ENCODE measurements at places on chromosomes 6 and 20.

DNA sequence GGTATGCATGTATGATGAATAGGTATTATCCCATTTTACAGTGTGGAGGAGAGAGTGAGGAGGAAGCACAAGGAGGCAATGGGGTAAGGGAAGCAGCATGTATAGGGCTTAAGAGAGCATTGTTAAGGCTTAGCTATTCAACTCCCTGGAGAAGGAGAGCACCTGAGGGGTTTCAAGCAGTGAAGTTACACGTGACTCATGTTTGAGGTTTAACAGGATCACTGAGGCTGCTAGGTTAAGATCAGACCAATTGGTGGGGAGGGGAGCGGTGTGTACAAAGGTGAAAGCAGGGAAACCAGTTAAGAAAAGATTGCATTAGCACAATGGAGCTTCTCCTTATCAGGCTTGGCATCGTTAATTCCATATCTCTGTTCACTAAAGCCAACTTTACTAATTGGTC, 64.4 kb upstream of the NHSL1 start:
- no peak for DNase-seq

DNA sequence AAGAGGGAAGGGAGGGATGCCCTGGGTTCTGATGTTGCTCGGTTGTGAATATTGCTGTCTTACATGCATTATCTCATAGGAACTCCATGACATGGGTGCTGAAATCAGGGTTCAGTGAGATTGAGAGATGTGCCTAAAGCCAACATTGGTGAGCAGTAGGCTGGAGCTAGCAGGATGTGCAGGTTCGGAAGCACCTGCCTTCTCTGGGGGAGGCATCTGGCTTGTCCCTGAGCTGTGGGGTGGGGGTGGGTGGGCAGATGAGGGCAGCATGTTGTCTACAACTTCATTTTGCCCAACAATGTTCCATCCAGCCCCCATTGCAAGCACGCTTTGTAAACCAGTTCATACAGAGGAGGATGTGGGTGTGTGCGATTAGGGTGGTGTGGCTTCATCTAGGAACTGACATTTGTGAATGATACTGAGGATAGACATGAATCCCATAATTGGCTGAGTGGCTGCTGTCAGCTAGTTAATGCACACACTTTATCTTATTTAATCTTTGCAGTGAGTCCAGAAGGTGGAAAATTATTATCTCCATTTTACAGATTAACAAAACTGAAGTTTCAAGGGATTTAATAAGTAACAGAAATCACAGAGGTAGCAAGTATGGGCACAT, 119.4 kb downstream of the SYNDIG1 start:
- no peak for DNase-seq

GRCh38 chr6:47237196-47237595, 72.5 kb downstream of the TNFRSF21 start:
- DNase-seq, result no peak

GRCh38 chr6:72560721-72561593, 60.9 kb upstream of the KCNQ5 start:
- no peak for DNase-seq

GRCh38 chr6:12324748-12325147, 34.6 kb downstream of the EDN1 start:
- no peak for DNase-seq

GRCh38 chr6:35651244-35651643, 37.5 kb downstream of the FKBP5 start:
- DNase-seq, result no peak

DNA sequence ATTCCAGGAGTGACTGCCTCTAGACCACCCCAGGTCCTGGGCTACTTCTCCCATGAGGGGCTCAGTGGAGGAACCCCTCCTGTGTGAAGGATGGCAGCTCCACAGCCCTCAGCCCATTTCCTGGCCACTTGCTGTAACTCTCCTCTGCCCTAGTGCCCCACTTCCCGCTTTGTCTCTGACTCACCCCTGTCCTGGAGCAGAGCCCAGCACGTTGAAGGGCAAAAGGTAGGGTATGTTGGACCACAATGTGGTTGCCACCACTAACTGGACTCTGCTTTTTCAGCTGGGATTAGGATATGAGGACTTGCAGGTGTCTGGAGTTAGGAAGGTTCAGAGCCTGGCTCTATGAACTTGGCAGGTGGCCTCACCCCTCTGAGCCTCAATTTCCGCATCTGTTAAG, 2.4 kb downstream of the MYBL2 start:
- no peak for DNase-seq

DNA sequence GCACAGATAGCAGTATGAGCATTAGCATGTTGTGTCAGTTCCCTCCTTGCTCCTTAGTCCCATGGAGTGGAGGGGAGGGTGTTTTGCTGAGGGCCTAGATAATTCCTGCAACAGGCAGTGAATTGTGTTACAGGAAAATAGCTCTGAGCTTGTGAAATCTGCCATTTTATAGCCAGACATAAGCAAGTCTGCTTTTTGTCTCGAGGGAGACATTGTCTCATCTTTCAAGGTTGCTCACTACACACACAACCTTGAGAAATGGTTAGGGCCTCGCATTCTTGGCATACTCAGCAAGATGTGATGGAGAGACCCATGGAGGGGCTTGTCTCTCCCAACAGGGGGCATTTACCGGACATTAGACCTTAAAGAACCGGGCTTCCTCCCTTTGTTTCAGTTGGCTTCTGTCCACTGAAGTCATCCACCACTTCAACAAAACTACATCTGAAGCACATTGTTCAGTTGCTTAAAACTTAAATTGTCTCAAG, 108.0 kb upstream of the FOXO3 start:
- no peak for DNase-seq

DNA sequence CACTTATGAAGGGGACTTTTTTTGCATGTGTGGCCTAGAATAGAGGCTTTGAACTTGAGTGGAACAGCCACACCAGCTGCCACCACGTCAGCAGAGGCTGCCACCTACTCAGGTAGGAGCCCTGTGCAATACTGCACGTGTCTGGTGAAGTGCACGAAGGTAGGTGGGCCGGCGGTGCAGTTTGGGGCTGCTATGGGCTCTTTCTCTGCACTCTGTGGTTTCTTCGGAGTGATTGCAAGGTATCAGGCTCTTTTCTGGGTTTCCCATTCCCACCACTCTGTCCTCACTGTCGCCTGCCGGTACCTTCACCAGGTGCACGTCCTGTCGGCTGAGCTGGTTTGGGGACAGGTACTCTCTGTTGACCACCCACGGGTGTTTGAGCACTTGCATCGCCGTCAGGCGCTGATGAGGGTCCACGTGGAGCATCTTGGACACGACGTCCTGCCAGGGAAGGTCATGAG, 30.8 kb upstream of the MPC1 start:
- no peak for DNase-seq

DNA sequence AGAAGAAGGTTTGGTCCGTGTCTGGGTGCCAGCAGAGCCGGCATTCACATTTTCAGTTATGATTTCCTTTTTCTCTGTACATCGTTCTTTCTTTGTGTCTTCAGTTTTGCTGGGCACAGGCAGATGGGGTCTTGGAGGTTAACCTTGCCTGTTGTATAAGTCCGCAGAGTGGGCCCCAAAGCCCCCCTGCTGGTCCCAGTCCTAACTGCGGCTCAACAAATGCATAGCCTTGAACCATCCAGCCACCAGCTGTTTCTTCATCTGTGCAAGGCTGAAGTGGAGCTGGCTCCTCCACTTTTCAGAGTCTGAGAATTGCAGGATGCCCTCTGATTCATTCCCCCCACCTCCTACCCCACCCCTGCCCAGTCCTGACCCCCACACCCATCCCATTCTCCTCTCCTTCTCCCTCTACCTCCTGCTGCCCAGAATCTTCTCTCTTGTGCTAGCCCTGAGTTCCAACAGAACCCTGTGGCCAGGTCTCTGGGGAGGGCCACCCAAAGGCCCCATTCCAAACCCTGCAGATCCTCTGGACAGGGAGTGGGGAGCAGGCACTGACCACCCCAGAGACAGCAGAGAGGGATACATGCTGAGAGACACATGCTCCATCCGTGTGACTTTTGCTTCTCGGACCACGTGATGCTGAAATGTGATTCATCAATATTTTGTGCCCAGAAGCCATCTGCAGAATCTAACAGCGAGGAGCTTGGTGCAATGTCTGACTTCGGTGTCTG, 386.5 kb upstream of the SULF2 start:
- no peak for DNase-seq

- no peak for DNase-seq
Measured at GRCh38 chr6:3899061-3899460, 49.9 kb downstream of the FAM50B start.

DNA sequence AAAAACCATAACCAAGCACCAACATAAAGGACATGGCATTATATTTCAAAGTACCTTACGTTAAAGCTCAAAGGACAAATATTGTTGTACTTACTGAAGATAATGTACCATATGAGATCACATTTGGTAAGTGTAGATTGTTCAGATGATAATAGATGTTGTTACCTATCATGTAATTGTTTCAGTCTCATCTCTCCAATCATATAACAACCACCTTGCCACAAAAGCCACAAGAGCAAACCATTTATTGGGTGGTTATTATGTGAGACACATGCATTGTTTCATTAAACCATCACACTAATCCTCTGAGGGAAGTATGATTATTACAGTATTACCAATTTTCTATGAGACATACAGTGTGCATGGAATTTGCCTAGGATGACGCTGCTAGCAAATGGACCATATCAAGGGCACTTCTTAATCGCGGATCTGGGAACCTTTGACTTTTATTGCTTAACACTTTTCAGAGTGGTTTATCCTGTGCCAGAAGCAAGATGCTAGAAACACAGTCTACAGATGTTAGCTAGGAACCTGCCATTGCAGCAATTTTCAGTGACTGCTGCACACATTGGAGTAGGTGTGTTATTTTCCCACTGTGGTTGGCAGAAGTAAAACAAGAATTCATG, 149.8 kb upstream of the AKIRIN2 start:
- no peak for DNase-seq

- DNase-seq, result no peak
Measured at GRCh38 chr20:13687815-13688214, 49.1 kb upstream of the TASP1 start.

GRCh38 chr20:59640267-59640666, 35.9 kb downstream of the PHACTR3 start:
- no peak for DNase-seq

DNA sequence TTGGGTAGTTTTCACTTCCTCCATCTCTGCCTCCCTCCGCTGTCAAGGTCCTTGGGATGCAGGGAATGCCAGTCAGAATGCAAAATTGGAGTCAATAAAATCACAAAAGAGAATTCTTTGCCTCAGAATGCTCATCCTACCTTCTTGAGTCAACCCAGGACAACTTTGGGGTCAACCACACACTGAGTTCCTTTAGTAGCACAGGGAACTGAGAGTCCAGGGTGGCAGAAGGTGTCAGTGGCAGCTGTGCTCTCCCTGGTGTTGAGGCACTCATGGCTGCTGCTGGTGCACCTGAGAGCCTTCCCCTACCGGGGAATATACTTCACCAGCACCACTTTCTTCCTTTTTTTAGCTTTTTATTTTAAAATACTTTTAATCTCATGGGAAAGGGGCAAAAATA, 829 bp upstream of the NOTCH4 start:
- DNase-seq, result peak; percentile 46

GRCh38 chr20:43450841-43451799, 6.6 kb upstream of the SRSF6 start:
- no peak for DNase-seq

DNA sequence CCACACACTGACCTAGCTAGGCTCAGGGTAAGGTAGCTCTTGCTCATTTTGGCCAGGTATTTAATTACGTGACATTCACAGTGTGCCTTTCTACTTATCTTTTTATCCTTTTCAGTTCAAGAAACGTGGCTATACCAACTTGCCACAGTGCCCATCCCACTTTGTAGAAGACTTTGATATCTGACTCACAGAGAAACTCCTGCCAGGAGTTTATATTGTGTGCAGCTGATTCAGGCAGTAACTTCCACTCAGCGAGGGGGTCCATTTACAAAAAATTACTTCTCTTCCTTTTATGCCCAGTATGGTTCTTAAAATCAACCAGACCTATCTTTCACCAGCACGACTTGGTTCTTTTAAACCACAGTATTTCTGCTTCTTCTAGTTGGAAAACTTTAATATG, 75.6 kb downstream of the PRL start:
- no peak for DNase-seq

- peak; percentile 64 for DNase-seq
Measured at GRCh38 chr6:39865011-39865888, 69.0 kb downstream of the MOCS1 start.

GRCh38 chr20:50043573-50044352, 61.0 kb downstream of the SNAI1 start:
- DNase-seq, result no peak

GRCh38 chr20:3173610-3174441, 477 bp upstream of the LZTS3 start:
- DNase-seq, result peak; percentile 94

- DNase-seq, result no peak
Measured at GRCh38 chr20:37839955-37840354, 63.0 kb upstream of the VSTM2L start.

- DNase-seq, result no peak
Measured at GRCh38 chr6:12490904-12491571, 200.9 kb downstream of the EDN1 start.

GRCh38 chr6:115729036-115729435, 331.7 kb downstream of the FRK start:
- no peak for DNase-seq

- DNase-seq, result no peak
Measured at GRCh38 chr6:78810698-78811097, 56.7 kb upstream of the IRAK1BP1 start.

DNA sequence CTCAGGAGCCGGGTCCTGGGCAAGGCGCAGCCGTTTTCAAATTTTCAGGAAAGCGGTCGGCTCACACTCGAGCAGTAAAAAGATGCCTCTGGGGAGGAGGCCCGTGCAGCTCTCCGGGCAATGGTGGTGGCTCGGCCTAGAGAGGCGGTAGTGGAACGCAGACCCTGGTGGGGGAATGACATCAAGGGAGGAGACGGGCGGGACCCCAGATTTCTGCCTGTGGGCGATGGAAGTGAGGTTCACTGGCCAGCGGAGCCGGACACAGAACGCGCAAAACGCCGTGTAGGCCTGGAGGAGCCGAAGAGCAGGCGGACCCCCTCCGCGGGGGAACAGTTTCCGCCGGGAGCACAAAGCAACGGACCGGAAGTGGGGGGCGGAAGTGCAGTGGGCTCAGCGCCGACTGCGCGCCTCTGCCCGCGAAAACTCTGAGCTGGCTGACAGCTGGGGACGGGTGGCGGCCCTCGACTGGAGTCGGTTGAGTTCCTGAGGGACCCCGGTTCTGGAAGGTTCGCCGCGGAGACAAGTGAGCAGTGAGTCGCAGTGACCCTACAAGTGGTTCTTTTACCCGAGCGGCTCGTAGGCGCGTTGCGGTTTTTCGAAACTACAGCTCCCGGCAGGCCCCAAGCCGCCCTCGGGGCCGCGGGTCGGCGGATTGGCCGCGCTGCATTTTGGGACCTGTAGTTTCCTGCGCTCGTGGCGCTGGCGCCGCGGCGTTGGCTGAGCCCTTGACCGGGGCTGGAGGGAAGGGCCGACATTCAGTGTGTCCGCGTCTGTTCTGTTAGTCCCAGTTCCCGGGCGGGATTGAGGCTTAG, at the start of gene RTEL1:
Gene RTEL1 (plus strand): TSS at position 376 of the 812 bp plus-strand sequence. CDS start 1,091 bp downstream, outside the sequence.
- DNase-seq, result peak; percentile 92

GRCh38 chr6:119873107-119873506, 523.5 kb upstream of the MAN1A1 start:
- DNase-seq, result no peak

- no peak for DNase-seq
Measured at GRCh38 chr20:39850821-39851330, 838.2 kb downstream of the MAFB start.

Measured in germinal center (tissue), 1 donor.